ENCODE measurements at places on chromosomes 5 and 9. TPM values are rescaled to one million over a fixed set of nuclear protein-coding genes. Genes with fewer than 3 reads are reported as not detected.

Gene CYLC2
- total RNA-seq = not detected

Gene IFNK
- total RNA-seq = not detected

Gene NANS
- 71.8 TPM for total RNA-seq

Gene SLC6A3
- 1.5 TPM for total RNA-seq

Gene CATSPER3
- total RNA-seq = 0.48 TPM

Gene PLAC8L1
- 0.38 TPM for total RNA-seq
